Pancreas (tissue), 10 donors: ENCODE measurements at places on chromosomes 4 and X.
A peak's percentile ranks its signal among the peaks of the same experiment; 100 is the strongest.

DNA sequence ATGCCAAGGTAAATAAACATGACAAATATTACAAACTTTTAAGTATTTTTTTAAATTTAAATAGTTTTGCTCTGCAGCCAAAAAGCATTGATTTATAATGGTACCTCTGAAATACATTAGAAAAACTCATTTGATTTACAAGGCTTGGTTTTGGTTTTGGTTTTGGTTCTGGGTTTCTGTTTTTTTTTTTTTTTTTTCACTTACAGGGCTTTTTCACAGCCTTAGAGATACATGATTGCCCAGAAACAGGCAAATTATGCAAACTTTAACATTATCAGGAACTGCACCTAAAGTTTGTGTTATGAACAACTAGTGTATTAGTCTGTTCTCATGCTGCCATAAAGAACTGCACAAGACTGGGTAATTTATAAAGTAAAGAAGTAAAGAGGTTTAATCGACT, 196.4 kb upstream of the DDX53 start:
- no peak for DNase-seq

DNA sequence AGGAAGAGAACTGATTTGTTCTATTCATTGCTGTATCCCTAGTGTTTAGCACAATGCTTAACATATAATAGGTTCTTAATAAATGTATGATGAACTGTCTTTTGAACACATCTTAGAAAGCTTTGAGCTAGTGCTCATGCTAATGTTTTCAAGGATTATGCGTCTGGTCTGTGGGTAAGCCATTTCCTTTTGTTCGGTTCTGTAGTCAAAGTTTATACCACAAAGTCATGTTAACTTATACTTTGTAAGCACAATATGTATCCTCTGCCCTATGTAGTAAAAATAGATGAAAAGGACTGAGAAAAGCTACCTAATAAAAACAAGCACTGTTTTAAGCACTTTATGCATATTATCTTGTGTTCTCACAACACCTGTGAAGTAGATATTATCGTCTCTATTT, 301.9 kb downstream of the GLUD2 start:
- no peak for DNase-seq

- no peak for DNase-seq
These were observed 96.9 kb downstream of the CLNK start for GRCh38 chr4:10587697-10588096.

DNA sequence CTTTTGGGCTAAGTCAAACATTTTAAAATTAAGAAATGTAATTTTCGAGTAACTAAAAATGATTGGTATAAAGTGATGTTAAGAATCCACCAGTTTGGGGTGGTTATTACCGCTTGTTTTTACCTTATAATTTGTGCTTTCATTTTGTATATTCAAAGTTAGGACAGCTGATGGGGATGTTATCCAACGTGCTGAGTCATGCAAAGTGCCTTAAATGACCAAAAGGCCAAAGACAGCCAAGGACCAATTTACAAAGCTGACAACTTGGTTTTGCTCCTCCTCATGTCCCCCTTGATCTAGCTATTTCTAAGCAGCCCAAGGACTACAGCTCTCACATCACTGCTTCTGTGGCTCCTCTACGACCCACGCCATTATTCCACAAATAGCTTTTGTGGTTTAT, 181.4 kb upstream of the PCDH7 start:
- DNase-seq: no peak

- no peak for DNase-seq
These were observed 56.7 kb downstream of the NAF1 start for GRCh38 chr4:163109967-163110366.

GRCh38 chrX:48090123-48090522, 18.7 kb upstream of the ZNF630 start:
- no peak for DNase-seq

DNA sequence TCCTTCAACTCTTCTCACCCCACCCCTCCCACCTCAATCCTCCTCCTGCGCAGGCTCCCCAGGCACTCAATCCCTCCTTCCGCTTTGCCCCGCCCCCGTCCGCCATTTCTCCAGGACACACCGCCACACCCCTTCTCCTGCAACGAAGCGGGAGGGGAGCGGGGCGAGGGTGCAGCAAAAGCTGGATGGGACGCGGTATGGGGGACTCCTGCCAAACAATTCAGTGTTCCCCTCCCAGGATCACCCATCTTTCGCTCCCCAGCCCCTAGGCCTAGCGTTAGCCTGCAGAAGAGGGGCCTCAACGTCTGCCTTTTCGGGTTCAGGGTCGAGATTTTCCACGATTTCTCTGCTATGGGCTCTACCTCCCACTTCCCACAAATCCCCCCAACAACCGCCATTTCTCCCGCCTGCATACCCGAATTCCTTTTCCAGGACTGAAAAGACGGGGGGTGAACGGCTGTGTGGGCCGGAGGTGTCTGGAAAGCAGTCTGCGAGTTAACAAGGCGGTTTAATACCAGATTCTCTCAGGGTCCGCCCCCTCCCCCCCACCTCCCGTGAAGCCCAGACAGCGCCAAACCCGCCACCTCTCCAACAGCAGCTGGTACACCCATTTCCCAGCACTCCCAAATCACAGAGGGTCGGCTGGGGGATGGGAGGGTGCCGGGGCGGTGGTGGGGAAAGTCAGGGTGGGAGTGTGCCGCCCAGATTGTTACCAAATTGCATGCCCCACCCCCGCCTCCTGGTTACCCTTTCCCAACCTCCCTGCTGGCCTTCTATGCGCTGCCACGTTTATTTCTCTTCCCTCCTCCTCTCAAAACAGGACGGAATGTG, 774 bp downstream of the ARMCX2 start:
- peak; percentile 70 for DNase-seq

DNA sequence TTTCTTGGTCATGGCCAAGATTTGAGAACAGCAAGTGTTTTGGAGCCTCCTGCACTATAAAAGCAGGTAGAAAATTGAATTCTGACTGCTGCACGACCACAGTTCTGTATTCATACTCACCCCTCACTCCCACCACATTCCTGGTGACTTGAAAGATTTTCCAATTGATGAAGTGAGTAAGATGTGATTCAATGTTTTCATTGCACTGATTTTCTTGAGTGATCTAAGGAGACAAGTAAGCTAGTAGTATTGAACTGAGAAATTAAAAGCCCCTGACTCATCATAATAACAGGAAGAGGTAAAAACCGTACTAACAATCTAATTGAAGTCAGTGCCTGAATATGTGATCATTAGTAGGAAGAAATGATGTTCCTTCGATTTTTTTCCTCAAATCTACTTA, 6.1 kb upstream of the SEC24D start:
- no peak for DNase-seq

DNA sequence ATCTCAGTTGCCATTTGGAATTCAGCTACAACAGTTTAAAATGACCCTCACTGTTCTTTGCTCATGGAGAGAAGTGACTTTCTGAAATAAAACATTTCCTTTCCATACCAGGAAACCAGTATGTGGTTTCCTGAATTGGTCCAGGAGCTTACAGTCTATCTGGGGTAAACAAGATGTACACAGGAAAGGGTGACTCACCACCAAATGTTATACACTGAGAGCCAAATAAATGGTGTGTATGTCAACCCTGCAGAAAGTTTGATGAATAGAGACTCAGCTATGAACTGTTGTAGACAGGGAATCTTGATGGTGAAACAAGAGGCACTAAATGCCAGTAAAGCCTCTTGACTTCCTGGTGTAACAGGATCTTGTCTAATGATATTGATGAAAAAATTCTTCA, 100.4 kb downstream of the HS6ST2 start:
- DNase-seq: no peak

DNA sequence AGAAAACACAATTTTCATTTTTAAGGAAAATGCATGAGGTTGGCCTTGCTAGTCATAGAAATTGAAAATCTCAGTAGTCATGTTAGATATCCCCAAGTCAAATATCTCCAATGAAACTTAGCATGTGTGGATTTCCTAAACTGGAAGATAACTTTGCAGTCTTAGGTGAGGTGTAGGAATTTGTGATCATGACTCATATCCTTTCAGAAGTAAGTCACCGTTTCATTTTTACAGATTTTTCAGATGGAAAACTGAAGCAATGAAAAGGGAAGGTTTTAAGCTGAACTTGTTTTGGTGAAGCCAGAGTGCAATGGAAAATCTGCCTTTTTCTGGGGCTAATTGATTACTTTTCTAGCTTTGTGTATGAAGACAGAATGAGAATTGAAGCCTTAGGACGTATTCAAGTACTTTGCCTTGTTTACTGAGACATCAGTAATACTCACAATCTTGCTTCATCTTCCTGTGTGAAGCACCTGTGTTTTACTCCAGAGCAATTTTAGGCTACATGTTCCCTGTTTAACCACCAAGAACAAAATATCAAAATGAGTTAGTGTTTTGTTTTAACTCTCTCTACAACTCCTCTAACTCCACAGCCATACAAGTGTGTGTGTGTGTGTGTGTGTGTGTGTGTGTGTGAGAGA, 1662.8 kb upstream of the ADGRL3 start:
- DNase-seq: no peak

DNA sequence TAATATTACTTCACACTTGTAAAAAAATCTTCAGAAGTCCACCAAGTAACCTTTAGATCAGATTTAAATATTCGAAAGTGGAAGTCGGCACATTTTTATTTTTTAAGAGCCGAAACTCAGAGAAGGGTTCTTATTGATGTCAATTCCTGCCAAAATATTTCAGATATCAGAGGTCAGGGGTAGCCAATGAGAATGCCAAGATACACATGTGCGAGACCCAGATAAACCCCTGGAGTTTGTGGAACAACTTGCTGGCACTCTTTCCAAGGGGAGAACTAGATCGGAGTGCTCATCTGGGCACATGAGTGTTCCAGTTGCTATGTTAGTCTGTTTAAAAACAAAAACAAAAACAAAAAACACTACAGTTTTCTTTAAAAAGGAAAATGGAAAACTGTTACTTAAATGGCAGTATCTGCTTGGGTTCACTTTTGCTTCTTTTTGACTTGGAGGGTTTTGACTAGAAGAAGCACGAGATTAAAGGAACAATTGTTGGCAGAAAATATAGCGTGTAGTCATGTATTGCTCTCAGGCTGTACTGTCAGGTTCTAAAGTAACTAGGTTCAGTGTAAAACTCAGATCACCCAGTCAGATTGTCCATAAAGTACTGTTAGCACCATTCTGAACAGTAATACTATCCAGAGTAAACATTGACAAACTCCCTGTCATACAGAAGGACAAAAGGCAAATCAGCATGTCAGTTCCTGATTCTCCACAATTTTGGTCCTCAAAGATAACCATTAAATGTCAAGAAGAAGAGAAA, 188.0 kb upstream of the PACRGL start:
- DNase-seq: no peak

DNA sequence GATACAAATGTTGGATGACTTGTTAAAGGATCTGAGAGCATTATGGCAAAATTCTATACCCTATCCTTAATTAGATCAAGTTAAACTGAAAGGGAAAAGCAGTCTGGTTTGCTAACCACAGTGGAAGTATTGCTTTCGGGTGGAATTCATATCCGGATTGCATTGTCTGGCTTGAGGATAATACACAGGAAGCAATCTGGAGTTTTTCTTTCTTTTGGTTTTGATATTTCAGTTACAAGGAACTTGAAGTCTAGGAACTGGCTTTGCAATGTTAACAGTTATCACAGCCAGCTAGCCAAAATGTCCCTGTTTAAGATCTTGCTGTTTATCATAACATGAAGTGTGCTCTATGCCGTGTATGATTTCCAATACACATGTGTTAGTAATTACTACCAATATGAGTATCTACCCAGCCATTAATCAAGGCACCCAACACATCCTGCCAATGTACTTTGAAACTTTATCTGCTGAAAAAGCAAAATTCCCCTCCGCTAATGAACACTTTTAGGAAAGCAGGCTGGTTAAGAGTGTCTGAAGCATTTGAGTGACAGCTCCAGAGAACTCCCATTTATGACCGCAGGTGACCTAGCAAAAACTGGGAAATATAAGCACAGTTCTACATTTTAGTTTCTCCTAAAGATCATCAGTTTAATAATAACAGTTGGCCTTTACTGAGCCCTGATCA, 146.4 kb downstream of the PALLD start:
- no peak for DNase-seq

DNA sequence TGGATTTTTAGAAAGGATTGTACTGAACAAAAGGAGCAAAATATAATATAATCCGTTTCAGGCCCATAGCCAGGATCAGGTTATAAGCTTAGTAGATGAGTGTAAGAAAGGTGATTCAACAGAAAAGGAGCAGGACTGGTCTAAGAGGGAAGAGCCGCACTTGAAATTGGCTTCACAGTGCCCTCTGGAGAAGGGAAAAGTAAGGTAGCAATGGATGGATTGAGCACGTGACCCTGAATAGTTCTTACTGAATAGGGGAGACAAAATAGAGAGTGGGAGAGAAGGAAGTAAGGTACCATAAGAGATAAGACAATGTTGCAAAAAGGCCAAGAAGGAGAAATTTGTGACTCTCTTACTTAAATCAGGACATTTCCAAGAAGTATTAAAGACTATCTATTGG, 15.6 kb downstream of the CXorf66 start:
- no peak for DNase-seq

DNA sequence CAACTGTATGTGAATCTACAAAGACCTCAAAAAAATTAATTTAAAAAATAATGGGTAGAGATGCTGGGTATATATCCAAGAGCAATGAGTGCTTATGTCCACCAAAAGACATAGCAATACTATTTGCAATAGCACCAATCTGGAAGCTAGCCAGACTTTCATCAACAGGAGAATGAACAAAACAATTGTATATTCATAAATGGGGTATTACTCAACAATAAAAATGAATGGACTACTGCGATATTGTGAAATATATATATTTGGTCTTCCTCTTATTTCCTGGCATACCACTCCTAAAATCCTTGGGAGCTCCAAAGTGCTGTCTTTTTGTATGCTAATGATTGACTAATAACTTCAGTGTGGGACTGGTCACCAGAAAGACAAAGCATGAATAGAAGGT, 77.5 kb downstream of the MSN start:
- DNase-seq: no peak

GRCh38 chr4:78310007-78310739, 241.4 kb upstream of the ANXA3 start:
- DNase-seq: no peak

GRCh38 chr4:136277741-136278140, 1254.6 kb downstream of the PCDH18 start:
- no peak for DNase-seq

GRCh38 chrX:146189371-146189770, 371.7 kb downstream of the SLITRK2 start:
- DNase-seq: no peak

GRCh38 chr4:36320117-36320896, 38.9 kb downstream of the DTHD1 start:
- DNase-seq: no peak

DNA sequence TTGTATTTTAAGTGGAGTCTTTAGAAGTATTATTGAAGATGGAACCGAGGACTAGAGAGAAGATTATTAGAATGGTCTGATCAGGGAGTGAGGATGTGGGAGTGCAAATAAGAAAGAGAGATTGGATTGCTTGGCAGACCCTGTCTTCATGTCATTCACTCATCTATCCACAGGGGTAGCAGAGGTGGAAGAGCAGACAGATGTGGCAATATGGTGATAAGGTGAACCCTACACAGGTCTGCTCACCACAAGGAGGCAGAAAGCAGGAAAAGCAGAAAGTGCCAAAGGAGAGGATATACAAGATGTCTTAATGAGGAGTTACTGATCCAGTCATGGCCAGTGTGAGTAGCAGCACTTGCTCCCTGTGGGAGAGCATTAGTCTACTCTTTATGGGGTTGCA, 129.4 kb downstream of the MAGEE2 start:
- DNase-seq: no peak
